ENCODE measurements at places on chromosomes 11 and 22.

- no peak for DNase-seq
These were observed 1964.5 kb upstream of the RAG2 start for GRCh38 chr11:38562562-38562961.

- DNase-seq, result no peak
These were observed 23.6 kb downstream of the APOL3 start for GRCh38 chr22:36136988-36137387.

DNA sequence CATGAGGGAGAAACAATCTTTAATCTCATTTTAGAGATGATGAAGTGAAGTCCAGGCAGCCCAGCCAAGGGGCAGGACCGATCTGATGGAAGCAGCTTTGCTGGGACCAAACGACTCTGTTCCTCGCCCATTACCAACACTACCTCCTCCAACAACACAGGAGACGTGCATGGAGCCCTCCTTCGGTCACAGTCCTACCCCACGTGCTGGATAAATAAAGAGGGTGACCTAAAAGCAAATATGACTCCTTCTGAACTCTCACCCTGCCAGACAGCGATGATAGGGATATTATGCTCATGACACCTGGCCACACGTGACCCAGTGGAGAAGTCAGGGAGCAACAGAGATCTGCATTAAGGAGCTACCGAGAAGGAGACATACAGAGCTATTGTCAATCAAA, 26.0 kb downstream of the SCGB1A1 start:
- DNase-seq, result no peak

- no peak for DNase-seq
These were observed 1.7 kb upstream of the GAB2 start for GRCh38 chr11:78419327-78419726.

DNA sequence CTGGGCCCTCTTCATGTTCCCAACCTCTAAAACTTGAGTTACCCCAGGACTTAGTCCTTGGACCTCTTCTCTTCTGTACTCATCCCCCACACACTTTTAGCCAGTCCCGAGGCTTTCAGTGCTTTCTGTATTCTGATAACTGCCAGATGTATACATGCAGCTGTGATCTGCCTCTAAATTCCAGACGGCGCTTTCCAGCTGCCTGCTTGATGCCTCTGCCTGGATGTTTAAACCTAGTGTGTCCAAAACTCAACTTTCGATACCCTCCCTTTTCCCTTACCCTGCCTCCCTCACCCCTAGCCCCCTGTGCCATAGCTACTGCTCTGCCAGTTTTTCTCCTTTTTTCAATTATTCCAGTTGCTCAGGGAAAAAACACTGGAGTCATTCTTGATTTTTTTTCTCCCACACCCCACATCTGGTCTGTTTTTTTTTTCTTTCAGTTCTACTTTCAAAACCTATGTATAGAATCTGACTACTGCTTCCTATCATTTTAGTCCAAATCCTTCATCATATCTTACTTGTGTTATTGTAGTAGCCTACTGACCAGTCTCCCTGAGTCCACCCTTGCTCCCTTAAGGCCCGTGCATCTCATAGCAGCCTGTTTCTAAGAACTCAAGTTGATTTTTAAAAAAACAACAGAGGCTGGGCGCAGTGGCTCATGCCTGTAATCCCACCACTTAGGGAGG, 32.9 kb upstream of the TECTA start:
- DNase-seq, result no peak

- no peak for DNase-seq
These were observed 62.0 kb downstream of the IGF2 start for GRCh38 chr11:2077061-2077802.

DNA sequence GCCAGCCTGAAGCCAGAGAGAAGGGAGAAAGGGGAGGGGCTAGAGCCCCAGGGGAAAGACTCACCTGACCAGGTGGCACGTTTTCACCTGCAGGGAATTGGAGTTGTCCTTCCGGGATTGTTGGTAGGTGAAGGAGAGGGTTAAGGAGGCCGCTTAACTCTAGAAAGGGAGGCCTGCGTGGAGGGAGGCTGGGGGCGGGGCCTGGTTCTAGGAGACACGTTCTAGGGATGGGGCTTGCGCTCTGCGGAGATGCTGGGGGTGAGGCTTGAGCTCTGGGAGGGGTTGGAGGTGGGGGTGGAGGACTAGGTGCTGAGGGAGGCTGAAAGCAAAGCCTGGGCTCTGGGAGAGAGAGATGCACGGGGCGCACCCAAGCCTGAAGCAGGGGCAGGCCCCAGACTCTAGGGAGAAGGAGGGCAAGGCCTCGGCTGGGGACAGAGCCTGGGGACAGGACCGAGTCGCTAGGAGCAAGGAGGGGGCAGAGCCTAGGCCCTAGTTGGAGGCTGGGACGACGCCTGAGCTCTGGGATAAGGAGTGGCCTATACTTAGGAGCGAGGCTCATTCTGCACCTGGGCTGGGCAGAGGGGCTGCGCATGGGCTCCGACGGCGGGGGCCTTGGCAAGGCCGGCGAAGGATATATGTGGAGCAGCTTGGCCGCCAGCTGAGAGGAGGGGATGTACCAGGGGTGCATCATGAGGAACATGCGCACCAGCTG, 2.4 kb downstream of the RASGRP2 start:
- DNase-seq, result peak; percentile 64

- peak; percentile 80 for DNase-seq
These were observed 42.2 kb upstream of the INCENP start for GRCh38 chr11:62081378-62082291.
